ENCODE measurements at places on chromosomes 12 and 14.
A peak's percentile ranks its signal among the peaks of the same experiment; 100 is the strongest.

- no peak for DNase-seq
These were observed 17.1 kb downstream of the PDZRN4 start for GRCh38 chr12:41205070-41205709.

- no peak for DNase-seq
These were observed 468.0 kb upstream of the PRICKLE1 start for GRCh38 chr12:43057566-43057965.

DNA sequence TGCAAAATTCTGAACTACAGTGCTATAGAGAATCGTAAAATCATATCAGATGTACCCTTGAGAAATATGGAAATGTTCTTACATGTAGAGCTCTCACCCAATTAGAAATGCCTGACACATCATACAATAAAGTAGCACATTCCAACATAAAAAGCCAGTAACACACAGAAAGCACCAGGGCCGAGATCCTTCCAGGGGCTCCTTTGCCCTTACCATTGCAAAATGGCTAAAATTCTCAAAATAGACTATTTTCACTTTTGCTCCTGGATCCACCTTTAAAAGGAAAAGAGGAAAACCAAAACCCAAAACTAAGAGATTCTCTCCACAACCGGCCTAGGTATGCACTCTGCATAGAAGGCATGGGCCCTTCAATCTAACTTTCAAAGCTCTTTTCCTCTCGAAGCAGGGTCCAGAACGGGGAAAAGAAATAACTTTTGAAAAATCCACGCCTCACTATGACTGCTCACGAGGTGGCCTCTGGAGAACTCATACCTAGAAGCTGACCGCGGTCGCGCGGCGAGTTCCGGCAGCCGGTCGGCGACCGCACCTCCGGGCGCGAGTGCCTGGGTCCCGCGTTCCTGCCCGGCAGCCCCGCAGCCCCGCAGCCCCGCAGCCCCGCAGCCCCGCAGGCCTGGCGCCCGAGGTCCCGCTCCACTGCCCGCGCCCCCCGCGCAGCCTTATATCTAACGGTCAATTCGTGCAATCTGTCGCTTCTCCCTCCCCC lies 2.7 kb downstream of the OTX2 start:
- no peak for DNase-seq

- no peak for DNase-seq
These were observed 1177.1 kb downstream of the FLRT2 start for GRCh38 chr14:86707071-86707470.

- no peak for DNase-seq
These were observed 834.1 kb downstream of the TRHDE start for GRCh38 chr12:73106296-73106695.

DNA sequence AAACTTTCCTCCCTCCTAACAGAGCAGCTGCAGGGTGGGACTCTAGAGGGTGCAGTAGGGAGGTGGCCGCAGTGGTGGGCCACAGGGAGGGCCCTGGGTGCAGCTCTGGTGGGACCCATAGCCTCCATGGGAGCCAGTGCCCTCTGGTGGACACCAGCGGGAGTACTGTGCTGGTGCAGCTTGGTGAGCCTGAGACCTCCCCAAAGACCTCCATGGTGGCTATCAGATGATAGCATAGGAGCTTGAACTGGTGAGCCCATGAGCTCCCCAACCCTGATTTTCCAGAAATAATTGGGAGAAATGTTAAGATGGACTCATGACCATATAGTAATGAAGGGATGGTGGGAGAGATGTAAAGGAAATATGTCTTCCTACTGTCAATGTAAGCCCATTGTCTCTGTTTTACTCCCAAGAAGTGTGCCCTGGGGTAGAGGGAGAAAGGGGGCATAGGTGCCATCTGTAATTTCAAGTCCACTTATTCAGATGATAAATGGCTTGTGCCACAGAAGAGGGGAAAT lies 98.7 kb downstream of the GAS2L3 start:
- no peak for DNase-seq

DNA sequence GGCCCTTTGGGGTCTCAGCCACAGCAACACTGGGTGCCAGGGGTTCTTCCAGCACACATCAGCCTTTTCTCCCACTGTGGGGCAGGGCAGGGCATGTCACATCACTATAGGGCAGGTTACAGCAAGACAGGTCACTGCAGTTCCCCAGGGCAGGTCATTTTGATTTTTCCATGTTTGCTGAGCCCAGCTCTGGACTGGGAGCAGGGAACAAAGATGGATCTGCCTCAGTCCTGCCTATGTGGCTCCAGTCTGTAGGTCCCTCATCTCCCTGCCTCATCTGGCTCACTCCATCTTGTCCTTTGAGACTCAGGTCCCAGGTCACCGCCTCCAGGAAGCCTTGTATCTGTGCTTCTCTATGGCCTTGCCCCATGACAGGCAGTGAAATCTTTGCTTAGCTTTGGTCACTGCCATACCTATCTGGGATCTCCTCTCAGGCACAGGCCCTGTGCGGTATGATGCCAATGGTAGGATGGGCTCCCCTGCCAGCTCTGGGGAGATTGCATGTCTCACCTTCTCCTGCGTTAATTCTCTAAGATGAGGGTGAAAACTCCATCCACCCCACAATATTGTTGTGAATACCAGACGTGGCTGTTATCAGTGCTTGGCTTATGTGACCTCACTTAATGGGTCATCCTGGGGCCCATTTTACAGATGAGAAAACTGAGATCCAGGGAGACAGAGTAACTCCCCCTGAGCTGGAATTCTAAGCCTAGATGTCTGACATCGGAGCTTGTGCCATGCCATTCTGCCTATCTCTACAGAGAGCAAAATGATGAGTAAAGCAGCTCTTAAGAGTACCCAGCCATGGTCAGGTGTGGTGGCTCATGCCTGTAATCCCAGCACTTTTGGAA lies 1.5 kb downstream of the SERPINA6 start:
- no peak for DNase-seq

- DNase-seq: peak; percentile 83
These were observed 835 bp downstream of the MYL6 start for GRCh38 chr12:56158926-56159461.

DNA sequence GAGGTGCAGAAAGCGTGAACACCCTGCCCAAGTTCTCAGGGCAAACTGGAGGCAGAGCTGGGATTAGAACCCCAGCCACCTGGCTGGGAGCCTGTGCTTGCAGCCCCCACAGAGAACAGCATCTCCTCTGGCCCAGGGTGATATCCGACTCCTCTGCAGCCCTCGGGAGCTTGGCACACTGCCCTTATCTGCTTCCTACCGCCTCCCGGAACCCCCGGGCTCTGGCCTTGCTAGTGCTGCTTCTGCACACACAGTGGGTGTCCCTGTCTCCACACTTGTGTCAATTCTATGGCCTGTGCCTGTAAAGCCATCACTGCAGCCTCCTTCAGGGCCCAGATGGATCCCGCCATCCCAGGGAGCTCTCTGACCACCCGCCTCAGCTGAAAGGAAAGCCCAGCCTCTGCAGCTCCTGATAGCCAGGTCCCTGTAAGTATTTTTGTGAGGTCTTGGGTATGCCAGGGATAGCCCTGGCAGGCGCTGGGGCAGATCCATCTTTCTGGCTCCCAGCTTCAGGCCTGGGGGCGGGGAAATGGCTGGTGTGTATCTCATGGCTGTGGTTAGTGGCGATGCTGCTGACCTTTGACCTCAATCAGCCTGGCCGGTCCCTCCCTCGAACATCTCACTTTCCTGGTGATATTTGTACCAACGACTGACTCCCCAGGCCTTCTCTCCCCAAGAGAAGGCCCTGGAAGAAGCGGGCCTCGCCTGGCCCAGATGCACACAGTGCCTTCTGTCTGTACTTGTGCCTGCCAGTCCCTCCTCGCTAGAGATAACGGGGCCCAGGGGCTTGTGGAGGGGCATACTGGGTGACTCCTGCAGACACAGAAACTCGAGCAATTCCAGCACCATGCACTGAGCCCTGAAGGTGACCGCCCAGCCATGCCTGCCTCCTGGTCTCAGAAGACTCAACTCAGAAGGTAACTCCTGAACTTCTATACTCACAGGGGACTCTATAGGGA lies 183.8 kb downstream of the CALM1 start:
- no peak for DNase-seq

GRCh38 chr14:92105893-92106142 lies 564 bp downstream of the ATXN3 start:
- DNase-seq: no peak

DNA sequence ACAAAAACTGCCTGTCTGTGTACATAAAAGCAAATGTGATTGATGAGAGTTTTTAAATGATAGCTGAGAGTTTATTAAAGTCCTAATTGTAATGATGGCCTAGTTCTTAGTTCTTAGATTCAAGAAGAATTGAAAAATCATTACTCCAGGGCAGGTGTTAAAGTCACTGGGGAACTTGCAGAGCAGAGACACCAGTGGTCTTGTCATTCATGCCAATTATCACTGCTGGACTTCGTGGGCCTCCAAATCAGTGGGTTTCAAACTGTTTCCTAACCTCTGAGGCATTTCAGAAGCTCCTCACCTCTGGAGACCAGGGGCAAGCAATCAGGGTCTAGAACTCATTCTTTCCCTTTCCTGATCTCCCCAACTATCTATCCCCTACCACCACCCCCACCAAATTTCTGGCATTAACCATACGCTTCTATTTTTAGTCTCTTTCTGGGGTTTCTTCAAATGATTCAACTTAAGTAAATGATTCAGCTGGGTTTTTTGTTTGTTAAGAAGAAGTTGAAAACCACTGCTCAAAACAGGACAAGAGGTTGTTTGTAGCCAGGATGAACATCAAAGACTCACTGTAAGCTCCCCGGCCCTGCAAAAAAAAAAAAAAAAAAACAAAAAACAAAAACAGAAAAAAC lies 80.1 kb downstream of the CEP83 start:
- DNase-seq: no peak

DNA sequence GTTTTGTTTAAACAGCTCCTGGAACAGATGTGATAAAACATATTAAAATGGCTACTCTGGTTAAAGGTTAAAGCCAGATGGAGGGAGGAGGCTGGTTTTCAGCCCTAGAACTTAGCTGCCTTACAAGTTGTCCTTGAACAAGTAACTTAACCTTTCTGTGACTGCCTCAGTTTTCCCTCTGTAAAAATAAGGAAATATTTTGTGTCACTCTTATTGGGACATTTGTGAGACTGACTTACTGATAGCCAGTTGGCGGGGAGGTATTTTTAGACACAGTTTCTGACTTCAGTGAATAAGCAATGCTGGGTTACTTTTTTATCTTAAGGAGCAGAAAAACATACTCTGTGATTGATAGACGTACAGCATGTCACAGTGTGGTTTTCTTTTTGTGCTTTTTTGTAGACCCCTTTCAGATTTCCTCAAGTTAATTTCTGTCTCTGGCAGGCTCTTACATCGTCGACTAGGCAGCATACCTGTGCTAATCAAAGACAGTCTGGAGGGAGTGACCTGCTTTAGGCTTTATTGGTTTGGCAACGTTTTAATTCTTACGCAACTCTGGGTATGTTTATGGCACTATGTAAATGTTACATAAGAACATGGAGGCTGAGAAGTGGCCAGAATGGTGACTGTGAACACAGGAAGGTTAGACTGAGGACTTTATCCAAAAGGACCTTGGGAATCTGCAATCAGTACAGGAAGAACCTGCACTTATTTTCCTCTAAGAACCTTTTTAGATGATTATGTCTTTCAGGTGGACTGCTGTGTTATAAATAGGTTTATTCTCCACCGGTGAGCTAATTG lies 3.3 kb downstream of the ACVR1B start:
- DNase-seq: no peak

- DNase-seq: no peak
These were observed 105.5 kb downstream of the GXYLT1 start for GRCh38 chr12:42039176-42039575.

DNA sequence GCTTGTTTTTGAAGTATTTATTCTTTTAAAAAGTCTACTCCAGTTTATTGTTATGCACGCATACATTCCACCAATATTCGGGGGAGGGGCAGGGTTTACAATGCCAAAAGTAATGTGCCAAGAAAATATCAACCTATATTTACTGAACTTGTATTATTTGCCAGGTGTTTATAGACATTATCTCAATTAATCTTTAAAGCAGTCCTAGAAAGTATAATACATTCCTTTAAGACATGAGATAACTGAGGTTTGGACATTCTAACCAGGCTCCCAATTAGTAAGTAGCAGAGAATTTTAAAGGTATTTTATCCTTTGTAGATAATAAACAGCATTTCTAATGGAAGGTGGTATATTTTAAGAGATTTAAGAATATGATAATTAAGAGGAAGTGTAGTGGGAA lies 124.5 kb upstream of the LRIG3 start:
- no peak for DNase-seq

- peak; percentile 39 for DNase-seq
These were observed 179.9 kb upstream of the ATF7IP start for GRCh38 chr12:14185427-14186192.

- DNase-seq: peak; percentile 14
These were observed 9.1 kb upstream of the KRT80 start for GRCh38 chr12:52200781-52201450.

DNA sequence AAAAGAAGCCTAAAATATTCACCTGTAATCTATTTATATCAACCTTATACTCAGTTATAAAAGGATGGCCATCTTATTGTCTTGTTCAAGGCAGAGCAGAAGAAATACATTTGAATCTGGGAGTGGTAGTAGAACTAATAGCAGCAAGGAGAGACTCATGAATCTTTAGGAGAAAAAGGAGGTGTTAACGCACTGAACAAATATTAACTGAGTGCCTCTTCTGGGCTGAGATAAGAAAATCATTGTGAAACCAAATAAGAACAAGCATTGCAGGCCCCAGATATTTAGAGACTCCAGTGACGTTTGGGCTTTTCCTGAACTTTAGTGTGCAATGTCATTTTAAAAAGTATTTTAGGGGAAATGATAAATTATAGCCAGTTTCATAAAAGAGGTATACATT lies 790.6 kb downstream of the DIO2 start:
- no peak for DNase-seq

DNA sequence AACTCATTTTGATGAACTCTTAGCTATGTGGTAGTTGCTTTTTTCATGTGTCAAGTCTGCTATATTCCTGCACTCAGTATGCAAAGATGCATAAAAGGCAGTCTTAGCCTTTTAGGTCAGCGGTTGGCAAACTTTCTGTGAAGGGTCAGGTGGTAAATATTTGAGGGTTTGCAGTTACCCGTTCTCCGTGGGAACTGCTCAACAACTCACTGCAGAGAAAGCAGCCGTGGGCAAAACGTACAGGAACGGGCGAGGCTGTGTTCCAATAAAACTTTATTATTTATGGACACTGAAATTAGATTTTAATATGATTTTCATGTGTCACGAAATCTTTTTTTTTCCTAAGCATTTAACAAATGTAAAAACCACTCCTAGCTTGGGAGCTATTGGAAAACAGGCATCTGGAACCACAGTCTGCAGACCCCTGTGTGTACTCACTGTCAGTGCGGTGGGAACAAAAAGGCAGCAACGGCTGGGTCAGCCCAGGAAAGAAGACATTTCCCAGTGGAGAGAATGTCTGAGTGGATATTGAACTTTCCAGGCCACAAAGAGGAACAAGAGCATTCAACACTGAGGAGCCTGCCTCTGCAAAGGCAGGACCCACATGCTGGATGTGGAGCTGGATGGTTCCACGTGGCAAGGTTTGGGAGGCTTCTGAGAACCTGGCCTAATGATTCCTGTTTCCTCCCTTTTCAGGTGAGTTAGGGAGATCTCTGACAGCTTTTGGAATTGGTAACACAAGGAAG lies 3.5 kb upstream of the ACACB start:
- no peak for DNase-seq

GRCh38 chr12:96236221-96236822 lies 42.1 kb downstream of the ELK3 start:
- DNase-seq: peak; percentile 56

- DNase-seq: no peak
These were observed 35.2 kb upstream of the DCD start for GRCh38 chr12:54683398-54683797.

Data from right hindlimb (tissue), 1 donor.